ENCODE measurements at places on chromosomes 3 and 15. TPM values are rescaled to one million over a fixed set of nuclear protein-coding genes. Genes with fewer than 3 reads are reported as not detected.

Gene LPCAT4
- 30.7 TPM for total RNA-seq

DNA sequence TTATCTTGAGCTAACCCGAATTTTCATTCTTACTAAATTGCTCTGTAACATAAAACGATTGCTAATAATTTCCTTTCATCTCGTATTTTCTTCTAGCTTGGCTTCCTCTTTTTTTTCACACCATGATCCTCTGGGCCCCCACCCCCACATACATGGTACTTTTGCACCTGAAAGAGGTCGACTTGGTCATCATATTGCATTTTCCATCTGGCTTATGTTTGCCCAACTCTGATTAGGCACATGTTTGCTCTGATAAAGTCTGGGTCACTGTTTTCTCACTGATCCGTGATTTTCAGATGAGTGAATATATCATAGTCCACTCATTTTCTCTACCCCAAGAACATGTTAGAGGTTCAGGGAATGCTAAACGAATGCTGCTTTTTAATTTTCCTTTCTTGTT lies 49.5 kb downstream of the ARRDC4 start:
- no peak for DNase-seq

DNA sequence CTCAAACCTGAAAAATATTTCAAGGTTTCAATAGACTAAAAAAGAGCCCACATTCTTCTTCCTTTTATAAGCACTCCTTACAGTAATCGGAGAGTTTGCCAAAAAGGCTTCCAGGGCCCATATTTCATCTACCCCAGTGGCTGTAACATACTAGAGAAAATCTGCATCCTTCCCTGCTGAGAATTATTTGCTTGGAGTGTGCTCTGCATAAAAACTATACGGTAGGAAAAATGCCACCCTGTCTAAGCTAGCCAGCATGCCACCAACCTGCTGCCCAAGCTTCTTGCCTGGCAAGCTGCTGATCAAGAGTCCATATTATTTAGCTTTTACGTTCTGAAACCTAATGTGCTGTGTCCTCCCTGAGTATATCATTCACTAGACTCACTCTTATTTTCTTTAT lies 107.1 kb downstream of the FGF12 start:
- DNase-seq = no peak

Gene NR1I2
- total RNA-seq = not detected

DNA sequence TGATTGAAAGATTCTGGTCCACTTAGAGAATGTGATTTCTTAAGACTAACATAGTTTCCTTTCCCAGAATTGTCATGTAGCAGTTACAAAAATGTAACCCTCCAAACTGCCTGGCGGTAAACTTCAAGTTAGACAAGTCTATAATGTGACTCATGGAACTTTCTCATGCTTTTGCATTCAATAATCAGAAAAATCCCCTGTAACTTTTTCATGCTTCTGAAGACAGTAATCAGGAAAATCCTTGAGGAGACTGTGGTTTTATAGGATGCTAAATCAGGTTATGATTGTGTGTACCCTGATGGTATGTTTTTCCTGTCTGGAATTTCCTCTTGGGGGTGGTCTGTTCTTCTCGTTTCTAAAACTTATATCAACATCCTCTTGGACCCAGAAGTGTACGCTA lies 74.0 kb upstream of the RARB start:
- DNase-seq = no peak

- DNase-seq = peak; percentile 66
Observed at GRCh38 chr3:27326202-27326601, 43.0 kb downstream of the NEK10 start.

GRCh38 chr3:10387881-10388609 lies 67.1 kb upstream of the SEC13 start:
- DNase-seq = no peak

GRCh38 chr15:39301589-39301999 lies 279.3 kb upstream of the THBS1 start:
- DNase-seq = no peak

GRCh38 chr15:69392352-69392751 lies 21.8 kb upstream of the KIF23 start:
- DNase-seq = no peak

GRCh38 chr3:102336130-102336529 lies 98.7 kb upstream of the ZPLD1 start:
- DNase-seq = no peak

DNA sequence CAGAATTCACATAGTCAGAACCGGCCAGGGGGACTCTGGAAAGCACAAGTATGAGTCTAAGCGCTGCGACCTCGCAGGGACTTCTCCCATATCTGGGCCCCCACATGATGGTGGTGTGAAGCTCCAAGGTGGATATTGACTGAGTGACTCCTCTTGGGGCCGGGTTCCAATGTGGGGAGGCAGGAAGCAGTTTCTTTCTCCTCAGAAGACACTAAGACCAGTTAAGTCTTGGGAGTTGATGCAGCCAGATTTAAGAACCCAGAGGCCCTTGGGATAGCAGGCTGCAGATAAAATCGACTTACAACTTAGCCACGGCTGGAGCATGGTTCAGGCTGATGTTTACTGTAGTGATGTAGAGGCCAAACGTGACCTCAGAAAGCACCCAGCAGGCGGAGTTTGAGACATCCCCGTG lies 55.4 kb upstream of the KLF13 start:
- DNase-seq = no peak

Gene SAMD7
- total RNA-seq = not detected
